ENCODE measurements at places on chromosomes 6 and 20.

GRCh38 chr20:45407067-45407745, 883 bp upstream of the DBNDD2 start:
- DNase-seq, result peak; percentile 14

- no peak for DNase-seq
Measured at GRCh38 chr20:42887281-42887680, 302.4 kb downstream of the PTPRT start.

GRCh38 chr20:50518270-50518721, 8.1 kb downstream of the PTPN1 start:
- no peak for DNase-seq

DNA sequence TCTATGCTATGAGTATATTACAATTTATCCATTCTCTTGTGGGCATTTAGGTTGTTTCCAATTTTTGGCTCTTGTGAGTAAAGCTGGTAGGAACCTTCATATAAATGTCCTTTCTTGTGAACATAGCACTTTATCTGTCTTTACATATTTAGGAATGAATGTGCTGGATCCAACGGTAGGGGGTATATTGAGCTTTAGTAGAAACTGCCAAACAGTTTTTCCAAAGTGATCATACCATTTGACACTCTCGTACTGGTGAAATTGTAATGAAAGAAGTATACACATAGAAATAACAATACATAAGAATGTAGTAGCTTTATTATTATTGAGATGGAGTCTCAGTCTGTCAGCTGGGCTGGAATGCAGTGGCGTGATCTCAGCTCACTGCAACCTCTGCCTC, 30.9 kb upstream of the ARMH2 start:
- DNase-seq, result no peak

- DNase-seq, result no peak
Measured at GRCh38 chr6:814378-815347, 121.7 kb upstream of the EXOC2 start.

DNA sequence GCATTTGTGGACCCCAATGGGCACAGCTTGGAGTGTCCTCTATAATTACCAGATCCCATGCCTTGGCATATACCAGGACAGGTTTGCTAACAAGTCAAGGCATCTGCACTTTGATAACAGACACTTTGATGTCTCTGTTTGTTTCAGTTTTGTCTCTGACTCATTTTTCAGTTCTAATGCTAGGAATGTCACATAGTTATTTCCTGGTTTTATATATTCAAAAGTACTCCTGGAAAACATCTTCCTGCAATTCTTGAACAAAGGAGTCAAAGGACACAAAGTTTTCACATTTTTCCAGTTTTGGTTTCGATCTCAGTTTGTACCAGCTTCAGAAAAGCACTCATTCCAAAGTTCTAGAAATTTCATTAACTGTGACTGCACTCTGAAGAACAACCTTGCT, 188.1 kb downstream of the FOXC1 start:
- DNase-seq, result no peak

GRCh38 chr6:75331151-75331550, 46.6 kb upstream of the TMEM30A start:
- DNase-seq, result no peak

GRCh38 chr20:38049800-38050199, 16.3 kb downstream of the RPRD1B start:
- DNase-seq, result no peak

DNA sequence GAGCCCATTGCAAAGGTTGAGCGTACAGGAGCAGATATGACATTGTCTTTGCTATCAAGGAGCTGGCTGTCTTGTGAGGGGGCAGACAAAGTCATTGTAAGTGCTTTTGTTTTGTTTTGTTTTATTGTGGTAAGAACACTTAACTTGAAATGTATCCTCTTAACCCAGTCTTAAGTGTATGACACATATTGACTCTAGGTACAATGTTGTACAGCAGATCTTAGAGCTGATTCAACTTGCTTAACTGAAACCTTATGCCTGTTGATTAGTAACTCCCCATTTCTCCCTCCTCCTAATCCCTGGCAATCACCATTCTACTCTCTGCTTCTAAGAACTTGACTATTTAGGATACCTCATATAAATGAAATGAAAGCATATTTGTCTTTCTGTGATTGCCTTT, 429.0 kb downstream of the BMP2 start:
- DNase-seq, result no peak

DNA sequence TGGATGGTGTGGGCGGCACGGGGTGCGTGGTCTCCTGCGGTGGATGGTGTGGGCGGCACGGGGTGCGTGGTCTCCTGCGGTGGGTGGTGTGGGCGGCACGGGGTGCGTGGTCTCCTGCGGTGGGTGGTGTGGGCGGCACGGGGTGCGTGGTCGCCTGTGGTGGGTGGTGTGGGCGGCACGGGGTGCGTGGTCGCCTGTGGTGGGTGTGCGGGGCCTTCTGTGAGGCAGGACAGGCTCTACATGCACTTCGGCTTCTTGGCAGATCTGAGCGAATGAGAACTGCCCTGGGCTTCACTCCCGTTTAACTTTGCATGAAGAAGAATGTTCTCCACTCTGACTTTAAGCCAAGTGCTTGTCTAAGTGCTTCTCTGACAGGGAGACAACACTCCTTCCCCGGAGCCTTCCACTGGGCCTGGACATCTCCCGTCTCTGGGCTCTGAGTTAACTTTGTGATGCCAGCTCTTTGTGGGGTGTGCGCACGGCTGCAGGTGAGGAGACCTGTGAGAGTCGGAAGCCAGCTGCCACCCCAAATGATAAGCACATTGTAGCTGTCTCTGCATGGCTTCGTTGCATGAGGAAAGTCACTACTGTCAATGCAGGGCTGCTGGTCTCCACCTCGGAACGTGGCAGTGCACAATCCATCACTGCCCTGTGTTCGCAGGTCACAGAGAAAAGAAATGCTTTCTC, 244.8 kb downstream of the DLL1 start:
- no peak for DNase-seq

DNA sequence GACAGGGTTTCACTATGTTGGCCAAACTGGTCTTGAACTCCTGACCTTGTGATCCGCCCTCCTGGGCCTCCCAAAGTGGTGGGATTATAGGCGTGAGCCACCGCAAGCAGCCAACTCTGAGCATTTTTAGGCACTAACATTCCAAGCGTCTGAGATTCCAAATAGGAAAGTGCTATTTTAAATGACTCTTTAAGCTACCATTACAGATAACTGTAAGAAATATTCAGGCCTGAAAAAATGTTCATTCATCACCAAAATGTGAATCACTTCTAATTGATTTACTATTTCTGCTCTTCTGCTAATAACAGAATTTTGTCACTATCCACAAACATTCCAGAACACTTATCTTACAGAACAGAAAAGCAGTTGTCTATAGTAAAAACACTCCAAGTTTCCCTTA, 106.5 kb downstream of the BACH2 start:
- no peak for DNase-seq

DNA sequence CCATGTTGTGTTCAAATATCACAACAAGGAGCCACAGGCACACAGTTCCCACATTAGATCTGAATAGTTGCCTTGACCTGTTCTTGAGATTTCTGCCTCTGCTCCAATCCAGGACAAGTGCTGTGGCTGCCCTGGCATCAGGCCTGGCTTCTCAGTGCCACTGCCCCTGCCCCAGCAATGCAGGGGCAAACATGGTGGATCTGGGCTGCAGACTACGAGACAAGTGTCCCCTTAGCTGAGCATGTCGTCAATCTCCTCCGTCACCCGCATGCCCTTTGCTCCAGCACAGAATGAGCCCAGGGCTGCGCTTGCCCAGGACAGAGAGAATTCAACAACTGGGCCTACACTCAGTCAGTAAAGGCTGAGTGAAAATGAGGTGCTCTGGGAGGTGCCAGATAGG, 201.6 kb downstream of the SYNDIG1 start:
- no peak for DNase-seq

DNA sequence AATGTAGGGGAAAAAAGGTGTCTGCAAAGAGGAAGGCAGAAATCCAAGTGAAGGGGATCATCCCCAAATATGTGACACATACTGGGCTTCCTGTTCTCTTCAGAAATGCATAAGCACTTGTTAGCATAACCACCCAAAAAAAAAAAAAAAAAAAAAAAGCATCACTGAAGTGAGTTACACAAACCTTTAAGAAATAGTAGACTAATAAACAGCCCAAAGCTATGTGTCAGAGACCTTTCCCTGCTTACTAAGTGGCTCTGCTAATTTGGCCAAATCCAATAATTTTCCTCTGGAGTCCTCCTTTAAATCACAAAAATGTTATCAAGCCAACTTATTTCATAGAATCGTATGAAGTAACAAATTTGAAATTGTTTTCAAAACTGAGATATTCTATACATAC, 7.5 kb upstream of the DST start:
- DNase-seq, result no peak

DNA sequence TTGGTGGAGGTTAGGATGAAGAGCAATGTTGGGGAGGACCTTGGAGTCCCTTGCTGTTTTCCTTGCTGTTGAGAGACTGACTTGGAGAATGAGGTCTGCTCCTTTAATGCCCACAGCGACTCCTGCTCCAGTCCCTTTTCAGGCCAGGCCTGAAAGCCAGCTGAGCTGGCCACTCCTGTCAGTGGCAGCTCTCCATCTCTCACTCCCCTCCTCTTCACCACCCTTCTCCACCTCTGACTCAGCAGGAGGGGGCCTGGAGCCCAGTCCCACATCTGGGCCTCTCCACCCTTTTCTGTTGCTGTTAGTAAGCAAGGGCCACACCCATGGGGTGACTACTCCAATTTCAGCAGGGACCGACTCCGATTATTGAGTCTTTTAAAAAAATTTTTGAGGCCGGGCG, 2.2 kb downstream of the SNX21 start:
- DNase-seq, result no peak

- DNase-seq, result no peak
Measured at GRCh38 chr20:58876437-58876836, 23.9 kb downstream of the GNAS start.

GRCh38 chr6:149028767-149029405, 282.1 kb downstream of the UST start:
- peak; percentile 81 for DNase-seq

DNA sequence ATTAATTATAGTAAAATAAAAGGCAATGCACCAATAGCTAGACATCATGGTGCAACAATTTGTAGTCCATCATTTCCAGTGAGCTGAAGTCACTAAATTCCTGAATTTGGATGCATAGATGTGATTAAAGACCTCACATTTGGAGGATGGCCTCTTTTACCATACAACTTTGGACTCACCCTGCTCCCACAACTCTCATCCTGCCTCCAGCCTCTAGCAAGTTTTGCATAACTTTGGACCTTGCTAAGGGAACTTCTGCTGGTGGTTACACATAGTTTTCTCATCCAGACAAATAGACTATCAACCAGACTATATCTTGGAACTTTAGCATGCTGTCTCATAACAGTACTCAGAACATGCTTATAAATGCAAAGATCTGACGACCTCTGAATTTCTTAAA, 12.8 kb upstream of the ELOVL2 start:
- DNase-seq, result no peak

GRCh38 chr6:71531006-71531405, 242.4 kb downstream of the OGFRL1 start:
- DNase-seq, result no peak

DNA sequence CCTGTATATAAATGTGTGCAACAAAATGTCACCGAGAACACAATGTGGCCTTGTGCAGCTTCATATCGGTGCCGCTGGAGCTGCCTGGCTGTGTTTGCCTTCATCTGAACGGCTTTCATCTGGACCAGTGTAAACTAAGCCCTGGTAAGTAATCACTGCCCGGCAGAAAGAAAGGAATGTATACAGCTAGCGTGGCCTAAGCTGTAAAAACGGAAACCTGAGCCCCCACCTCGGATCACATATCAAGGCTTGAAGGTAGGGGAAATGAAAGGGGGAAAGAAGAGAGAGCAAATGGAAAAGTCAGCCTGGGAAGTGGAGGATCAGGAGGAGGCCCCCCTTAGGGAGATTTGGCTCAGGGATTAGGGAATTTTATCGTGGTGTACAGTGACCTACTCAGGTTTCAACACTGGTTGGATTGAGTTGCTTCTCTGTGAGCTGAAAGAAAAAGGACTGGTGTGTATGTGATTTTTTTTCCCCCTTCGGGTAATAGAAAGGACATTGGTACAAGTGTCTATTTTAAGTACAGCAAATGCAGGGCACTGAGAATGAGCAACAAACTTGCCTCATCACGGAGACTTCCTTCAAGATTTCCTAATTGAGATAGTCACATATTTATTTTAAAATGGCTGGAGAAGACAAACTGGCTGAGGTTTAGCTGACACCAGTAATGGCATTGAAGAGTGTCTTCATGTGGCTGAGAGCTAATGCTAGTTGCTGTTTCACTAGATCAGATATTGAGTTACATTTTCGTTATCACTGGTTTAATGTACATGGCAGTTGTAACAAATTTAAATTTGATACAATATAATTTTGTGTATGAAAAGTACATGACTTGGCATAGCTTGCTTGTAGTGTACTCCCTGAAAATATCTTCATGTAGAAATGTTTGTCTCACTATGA, 3.5 kb downstream of the SOBP start:
- DNase-seq, result no peak

DNA sequence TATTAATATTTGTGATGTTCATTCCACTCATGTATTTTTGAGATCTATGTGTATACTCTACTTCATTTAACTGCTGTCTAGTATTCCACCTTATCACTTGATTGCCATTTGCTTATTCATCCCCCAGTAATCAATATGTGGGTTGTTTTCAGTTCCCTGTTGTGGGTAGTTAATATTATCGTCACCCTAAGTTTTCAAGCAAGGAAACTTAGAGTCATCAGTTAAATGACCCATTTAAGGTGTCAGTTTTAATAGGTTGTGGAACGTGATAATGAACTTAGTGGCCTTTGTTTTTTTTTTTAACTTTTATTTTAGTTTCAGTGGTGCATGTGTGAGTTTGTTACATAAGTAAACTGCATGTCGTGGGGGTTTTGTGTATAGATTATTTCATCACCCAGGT, 90.3 kb downstream of the SLC24A3 start:
- DNase-seq, result no peak

GRCh38 chr6:152348116-152348515, 289.0 kb downstream of the SYNE1 start:
- no peak for DNase-seq

DNA sequence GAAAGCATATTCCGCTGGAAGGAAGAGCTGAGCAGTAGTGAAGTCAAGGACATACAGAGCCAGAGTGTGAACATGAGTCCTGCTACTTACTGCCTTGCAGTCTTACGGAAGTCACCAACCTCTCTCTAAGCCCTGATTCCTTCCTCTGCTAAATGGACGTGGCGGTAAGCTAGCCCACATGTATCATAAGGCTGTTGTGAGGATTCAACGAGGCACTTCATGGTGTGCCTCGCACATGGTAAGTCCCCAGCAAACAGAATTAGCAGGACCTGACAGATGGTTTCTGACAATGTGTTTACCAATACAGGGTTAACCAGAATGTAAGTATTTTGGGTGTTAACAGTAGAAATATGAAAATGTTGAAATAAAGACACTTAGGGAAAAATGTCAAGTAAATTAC, 93.2 kb downstream of the IRF4 start:
- no peak for DNase-seq

GRCh38 chr6:132382630-132383175, 18.6 kb downstream of the MOXD1 start:
- no peak for DNase-seq

Measured in activated CD4-positive, alpha-beta T cell treated with anti-CD3 and anti-CD28 coated beads for 4 hours (primary cell).